Spleen (tissue), 13 donors: ENCODE measurements at places on chromosomes 5 and 9. TPM values are rescaled to one million over a fixed set of nuclear protein-coding genes. Genes with fewer than 3 reads are reported as not detected.

GPX3 gene
- total RNA-seq, result 133 TPM

ZMYND19 gene
- 12.7 TPM for total RNA-seq

FCN1 gene
- total RNA-seq, result 209 TPM

RIMOC1 gene
- total RNA-seq, result 29.0 TPM

SLC2A6 gene
- total RNA-seq, result 20.1 TPM

PRRT1B gene
- not detected for total RNA-seq

RLN2 gene
- 0.51 TPM for total RNA-seq

DNA sequence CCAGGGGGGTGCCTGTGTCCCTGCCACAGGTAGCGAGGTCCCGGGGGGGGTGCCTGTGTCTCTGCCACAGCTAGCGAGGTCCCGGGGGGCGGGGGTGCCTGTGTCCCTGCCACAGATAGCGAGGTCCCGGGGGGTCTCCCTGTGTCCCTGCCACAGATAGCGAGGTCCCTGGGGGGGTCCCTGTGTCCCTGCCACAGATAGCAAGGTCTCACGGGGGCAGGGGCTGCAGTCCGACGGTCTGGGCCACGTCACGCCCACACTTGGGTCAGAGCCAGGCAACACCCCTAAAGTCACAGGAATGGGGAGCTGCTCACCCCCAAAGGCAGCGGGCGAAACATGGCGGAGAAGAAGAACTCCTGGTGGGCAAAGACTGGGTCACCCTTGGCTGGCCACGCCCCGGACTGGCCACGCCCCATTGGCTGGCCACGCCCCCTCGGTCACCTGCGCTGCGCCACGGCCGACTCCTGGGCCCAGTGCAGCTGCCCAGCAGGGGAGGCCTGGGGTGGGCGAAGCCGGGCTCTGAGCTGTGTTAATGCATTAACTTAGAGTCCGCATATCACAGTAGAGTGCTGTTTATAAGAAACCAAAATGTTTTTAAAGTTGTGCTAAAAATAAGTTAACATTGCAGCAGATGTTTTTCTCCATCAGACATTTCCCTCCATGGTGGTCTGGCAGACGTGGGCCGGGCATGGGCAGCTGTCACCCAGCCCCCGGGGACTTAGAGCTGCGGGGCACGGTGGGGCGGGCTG, 7.0 kb downstream of the NOXA1 start:
- no peak overlapping the region for H3K4me3 ChIP-seq
- peaks cover 13% of the 10 kb centered on the region for H3K27me3 ChIP-seq
- no peaks in the 10 kb centered on the region for H3K36me3 ChIP-seq
- no peak overlapping the region for H3K27ac ChIP-seq

DNA sequence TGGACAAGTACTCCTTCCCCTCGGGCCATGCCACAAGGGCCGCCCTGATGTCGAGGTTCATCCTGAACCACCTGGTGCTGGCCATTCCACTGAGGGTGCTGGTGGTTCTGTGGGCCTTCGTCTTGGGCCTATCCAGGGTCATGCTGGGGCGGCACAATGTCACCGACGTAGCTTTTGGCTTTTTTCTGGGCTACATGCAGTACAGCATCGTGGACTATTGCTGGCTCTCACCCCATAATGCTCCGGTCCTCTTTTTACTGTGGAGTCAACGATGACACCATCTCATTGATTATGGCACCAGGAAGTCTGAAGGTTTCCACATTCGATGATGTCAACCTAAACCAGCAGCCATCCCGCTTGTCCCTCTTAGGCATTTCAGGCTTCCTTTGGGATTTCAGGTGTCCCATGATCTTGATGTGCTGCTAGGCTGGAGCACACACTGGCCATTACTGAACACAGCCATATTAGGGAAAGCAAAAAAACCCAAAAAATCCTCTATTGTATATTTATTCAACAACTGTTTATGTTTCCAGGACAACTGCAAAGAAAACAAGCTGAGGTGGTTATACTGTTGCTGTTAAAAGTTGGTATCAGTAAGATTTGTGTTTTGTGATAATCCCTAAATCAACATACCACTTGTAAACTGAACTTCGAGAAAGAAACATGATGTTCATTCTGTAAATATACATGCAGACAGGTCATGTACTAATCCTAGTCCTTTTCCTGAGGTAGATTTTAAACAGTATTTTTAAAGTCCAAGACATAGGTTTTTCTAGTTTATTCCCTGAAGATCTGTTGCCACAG, 1.1 kb downstream of the PLPP6 start:
- no peak for DNase-seq
- peaks cover 58% of the 10 kb centered on the region for H3K4me1 ChIP-seq
- no peaks in the 10 kb centered on the region for H3K27me3 ChIP-seq
- peak overlapping the region; percentile 87 for H3K27ac ChIP-seq
- H3K36me3 ChIP-seq, result no peaks in the 10 kb centered on the region

GRCh38 chr5:39631958-39632357, 207.2 kb upstream of the DAB2 start:
- H3K4me3 ChIP-seq, result no peak overlapping the region
- no peaks in the 10 kb centered on the region for H3K4me1 ChIP-seq
- H3K27ac ChIP-seq, result no peak overlapping the region

GRCh38 chr5:161314033-161314432, 232.5 kb downstream of the GABRB2 start:
- no peaks in the 10 kb centered on the region for H3K36me3 ChIP-seq
- no peak overlapping the region for H3K4me3 ChIP-seq
- H3K27me3 ChIP-seq, result no peaks in the 10 kb centered on the region
- no peaks in the 10 kb centered on the region for H3K4me1 ChIP-seq
- DNase-seq, result no peak
- no peak overlapping the region for H3K27ac ChIP-seq

DNA sequence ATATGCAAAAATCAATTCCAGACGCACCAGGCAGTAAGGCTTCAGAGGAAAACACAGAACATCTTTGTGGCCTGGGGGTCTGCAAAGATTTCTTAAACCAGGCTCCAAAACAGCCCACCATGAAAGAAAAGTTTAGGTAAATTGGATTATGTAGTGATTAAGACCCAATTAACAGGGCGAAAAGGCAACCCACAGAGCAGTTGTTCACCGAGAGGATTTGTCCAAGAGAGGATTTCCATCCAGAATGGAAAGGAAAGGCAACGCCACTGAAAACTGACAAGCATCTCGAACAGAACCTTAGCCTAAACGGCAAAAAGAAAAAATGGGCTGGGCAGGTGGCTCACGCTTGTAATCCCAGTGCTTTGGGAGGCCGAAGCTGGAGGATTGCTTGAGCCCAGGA, 37.4 kb downstream of the GLT6D1 start:
- DNase-seq, result no peak
- H3K27me3 ChIP-seq, result peaks cover 64% of the 10 kb centered on the region
- H3K36me3 ChIP-seq, result no peaks in the 10 kb centered on the region
- no peak overlapping the region for H3K27ac ChIP-seq
- peaks cover 4% of the 10 kb centered on the region for H3K4me1 ChIP-seq

DNA sequence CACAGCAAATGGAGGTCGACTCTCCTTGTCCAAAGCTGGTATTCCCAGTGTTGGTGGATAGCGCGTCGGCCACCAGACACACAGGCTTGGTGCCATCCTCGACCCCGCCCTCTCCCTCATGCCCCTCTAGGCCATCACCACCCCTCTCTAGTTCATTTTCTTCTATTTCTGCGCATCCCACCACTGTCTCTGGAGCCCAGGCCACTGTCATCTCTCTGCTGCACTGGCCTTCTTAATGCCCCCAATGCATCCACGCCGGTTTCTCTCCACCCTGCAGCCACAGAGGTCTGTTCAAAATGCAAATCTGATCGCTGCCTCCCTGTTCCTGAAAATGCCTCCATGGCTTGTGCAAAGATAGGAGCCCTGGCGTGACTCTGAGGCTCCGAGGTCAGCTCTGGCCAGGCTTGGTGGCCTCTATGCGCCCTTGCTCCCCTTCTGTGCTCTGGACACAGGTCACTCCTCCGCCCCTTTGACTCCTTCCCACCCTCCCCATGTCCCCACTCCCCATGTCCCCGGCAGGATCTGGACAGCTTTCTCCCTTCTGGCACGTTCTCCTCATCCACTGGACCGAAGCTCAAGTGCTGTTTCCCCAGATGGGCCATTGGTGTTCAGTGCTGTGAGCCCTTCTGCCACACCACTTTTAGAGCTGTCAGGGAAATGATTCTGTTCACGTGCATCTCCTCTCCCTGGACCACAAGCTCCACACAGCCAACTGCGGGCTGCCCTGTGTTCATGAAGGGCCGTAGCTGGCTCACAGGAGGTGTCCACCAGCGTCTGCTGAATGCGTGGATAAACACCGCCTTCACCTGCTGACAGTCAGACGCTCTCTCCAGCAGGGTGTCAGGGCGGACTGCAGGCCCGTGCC, 59.5 kb upstream of the RNF130 start:
- H3K4me3 ChIP-seq, result no peak overlapping the region
- H3K36me3 ChIP-seq, result no peaks in the 10 kb centered on the region
- peak; percentile 62 for DNase-seq

- H3K27me3 ChIP-seq, result no peaks in the 10 kb centered on the region
- peaks cover 20% of the 10 kb centered on the region for H3K4me1 ChIP-seq
- H3K4me3 ChIP-seq, result no peak overlapping the region
- H3K27ac ChIP-seq, result no peak overlapping the region
Observed at GRCh38 chr5:10737880-10738279, 23.2 kb downstream of the DAP start.

GRCh38 chr9:15308511-15308910, 1.5 kb upstream of the TTC39B start:
- no peaks in the 10 kb centered on the region for H3K27me3 ChIP-seq
- H3K4me1 ChIP-seq, result peaks cover 38% of the 10 kb centered on the region
- no peak overlapping the region for H3K4me3 ChIP-seq
- DNase-seq, result no peak

DNA sequence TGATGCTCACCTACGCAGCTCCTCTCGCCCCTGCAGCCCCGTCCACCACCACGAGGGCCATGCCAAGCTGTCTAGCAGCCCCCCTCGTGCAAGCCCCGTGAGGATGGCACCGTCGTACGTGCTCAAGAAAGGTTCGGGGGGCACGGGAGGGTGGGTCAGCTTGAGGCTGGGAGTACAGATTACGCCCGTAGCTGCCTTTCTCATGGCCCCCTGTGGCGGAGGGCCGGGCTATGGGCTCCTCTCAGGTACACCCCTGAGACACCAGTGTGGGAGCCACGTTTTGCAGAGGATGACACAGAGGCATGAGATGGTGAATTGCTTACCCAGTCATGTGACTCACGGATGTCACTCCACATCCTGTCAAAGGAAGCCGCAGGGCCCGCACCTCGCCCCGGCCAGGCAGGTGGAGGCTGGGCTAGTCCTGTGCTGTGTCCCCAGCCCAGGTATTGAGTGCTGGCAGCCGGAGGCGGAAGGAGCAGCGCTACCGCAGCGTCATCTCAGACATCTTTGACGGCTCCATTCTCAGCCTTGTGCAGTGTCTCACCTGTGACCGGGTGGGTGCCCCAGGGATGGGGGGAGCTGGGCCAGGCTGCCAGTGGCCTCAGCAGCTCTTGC, 33.7 kb downstream of the USP20 start:
- peak overlapping the region; percentile 24 for H3K4me3 ChIP-seq
- peaks cover 71% of the 10 kb centered on the region for H3K36me3 ChIP-seq
- H3K27ac ChIP-seq, result peak overlapping the region; percentile 81
- DNase-seq, result peak; percentile 94
- H3K4me1 ChIP-seq, result peaks cover 58% of the 10 kb centered on the region

- no peaks in the 10 kb centered on the region for H3K4me1 ChIP-seq
- H3K27me3 ChIP-seq, result no peaks in the 10 kb centered on the region
- H3K27ac ChIP-seq, result no peak overlapping the region
- no peaks in the 10 kb centered on the region for H3K36me3 ChIP-seq
- H3K4me3 ChIP-seq, result no peak overlapping the region
- DNase-seq, result no peak
Observed at GRCh38 chr5:147751156-147751830, 31.2 kb downstream of the JAKMIP2 start.

DNA sequence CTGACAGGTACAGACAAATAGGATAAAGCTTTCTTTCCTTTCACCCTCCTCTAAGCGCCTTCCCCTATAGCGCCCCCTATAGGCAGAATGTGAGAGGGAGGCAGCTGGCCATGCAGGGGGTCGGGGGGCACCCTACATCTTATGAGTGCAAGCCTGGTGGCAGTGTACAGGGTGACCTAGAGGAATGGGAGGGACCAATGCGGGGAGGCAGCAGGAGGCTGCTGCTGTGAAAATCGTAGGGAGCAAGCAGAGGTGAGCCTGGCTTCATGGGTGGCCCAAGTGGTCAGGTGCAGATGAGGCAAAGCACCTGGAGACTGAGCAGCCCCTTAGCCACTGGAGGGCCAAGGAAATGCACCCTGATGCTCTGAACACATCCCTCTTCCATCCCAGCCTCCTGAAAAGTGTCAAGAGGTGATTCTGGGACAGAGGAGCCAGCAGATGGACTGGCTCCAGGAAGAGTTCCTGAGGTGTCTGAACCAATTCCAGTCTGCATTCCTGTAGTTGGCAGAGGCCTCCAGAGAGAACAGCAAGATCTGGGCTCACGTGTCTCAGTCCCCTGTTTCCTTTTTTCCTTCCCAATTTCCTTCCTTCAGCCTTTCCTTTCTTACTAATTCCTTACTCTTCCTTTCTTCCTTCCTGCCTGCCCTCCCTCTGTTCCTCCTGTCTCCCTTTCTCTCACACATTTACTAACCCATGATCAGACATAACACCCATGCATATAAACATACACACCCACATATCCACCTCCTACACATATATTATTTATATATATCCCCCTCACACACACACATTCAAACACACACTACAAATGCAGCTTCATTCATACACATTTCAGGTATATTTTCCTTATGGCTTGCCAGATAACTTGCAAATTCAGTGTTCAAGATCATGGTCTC, 32.8 kb upstream of the GALNT10 start:
- H3K4me3 ChIP-seq, result no peak overlapping the region
- no peaks in the 10 kb centered on the region for H3K4me1 ChIP-seq
- H3K27me3 ChIP-seq, result no peaks in the 10 kb centered on the region
- DNase-seq, result no peak

- no peak overlapping the region for H3K27ac ChIP-seq
- DNase-seq, result no peak
- H3K27me3 ChIP-seq, result no peaks in the 10 kb centered on the region
- no peak overlapping the region for H3K4me3 ChIP-seq
- no peaks in the 10 kb centered on the region for H3K4me1 ChIP-seq
Observed at GRCh38 chr9:89256225-89256624, 54.8 kb upstream of the CKS2 start.

GRCh38 chr5:169197343-169197742, 103.6 kb downstream of the SLIT3 start:
- no peaks in the 10 kb centered on the region for H3K27me3 ChIP-seq
- H3K4me1 ChIP-seq, result no peaks in the 10 kb centered on the region
- no peak overlapping the region for H3K4me3 ChIP-seq
